HCT116 (cell line): ENCODE measurements at places on chromosomes 16 and 17. TPM values are rescaled to one million over a fixed set of nuclear protein-coding genes. Genes with fewer than 3 reads are reported as not detected.

- H3K27ac ChIP-seq = no peak overlapping the region
- H3K4me3 ChIP-seq = no peak overlapping the region
- DNase-seq = no peak
- no peaks in the 10 kb centered on the region for H3K36me3 ChIP-seq
- H3K27me3 ChIP-seq = 0 out of 2 replicates have a peak, but pooled peaks cover 1% of the 10 kb centered on the region
Measured at GRCh38 chr16:58859958-58860669, 126.0 kb upstream of the GOT2 start.

DNA sequence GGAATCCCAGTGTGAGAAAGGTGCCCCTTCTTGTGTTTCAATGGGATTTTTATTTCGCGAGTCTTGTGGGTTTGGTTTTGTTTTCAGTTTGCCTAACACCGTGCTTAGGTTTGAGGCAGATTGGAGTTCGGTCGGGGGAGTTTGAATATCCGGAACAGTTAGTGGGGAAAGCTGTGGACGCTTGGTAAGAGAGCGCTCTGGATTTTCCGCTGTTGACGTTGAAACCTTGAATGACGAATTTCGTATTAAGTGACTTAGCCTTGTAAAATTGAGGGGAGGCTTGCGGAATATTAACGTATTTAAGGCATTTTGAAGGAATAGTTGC lies 567 bp downstream of the UBB start:
- peaks cover 18% of the 10 kb centered on the region; the same call in 1 of the 2 replicates for H3K36me3 ChIP-seq
- H3K4me3 ChIP-seq = peak overlapping the region; percentile 86
- no peak for DNase-seq

The RNF43 gene
- total RNA-seq = 42.2 TPM

DNA sequence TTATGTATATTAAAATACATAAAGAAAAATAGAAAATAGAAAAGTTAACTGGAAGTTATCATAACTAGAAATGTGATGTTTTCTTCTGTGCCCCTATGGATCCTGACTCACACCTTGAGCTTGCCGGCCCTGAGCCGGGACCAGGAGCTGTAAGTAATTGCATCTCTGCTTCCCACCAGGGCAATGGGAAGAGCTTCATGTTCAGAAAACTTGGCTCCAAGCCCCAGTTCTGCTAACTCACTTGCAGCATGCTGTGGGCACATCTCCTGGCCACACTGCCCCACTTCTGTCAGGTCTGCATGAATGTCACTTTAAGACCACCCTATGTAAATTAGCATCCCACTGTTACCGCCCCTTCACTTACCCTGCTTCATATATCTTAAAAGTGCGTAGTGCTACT lies 37.2 kb downstream of the GNAO1 start:
- H3K4me3 ChIP-seq = no peak overlapping the region
- DNase-seq = no peak
- no peak overlapping the region for H3K27ac ChIP-seq
- peaks cover 30% of the 10 kb centered on the region; the same call in 1 of the 2 replicates for H3K27me3 ChIP-seq
